ENCODE measurements at places on chromosomes 2 and 18.
A peak's percentile ranks its signal among the peaks of the same experiment; 100 is the strongest.

GRCh38 chr2:85254540-85255300, 73.1 kb downstream of the TGOLN2 start:
- no peak for DNase-seq

GRCh38 chr2:186345745-186346144, 140.3 kb upstream of the ZC3H15 start:
- DNase-seq: peak; percentile 54

DNA sequence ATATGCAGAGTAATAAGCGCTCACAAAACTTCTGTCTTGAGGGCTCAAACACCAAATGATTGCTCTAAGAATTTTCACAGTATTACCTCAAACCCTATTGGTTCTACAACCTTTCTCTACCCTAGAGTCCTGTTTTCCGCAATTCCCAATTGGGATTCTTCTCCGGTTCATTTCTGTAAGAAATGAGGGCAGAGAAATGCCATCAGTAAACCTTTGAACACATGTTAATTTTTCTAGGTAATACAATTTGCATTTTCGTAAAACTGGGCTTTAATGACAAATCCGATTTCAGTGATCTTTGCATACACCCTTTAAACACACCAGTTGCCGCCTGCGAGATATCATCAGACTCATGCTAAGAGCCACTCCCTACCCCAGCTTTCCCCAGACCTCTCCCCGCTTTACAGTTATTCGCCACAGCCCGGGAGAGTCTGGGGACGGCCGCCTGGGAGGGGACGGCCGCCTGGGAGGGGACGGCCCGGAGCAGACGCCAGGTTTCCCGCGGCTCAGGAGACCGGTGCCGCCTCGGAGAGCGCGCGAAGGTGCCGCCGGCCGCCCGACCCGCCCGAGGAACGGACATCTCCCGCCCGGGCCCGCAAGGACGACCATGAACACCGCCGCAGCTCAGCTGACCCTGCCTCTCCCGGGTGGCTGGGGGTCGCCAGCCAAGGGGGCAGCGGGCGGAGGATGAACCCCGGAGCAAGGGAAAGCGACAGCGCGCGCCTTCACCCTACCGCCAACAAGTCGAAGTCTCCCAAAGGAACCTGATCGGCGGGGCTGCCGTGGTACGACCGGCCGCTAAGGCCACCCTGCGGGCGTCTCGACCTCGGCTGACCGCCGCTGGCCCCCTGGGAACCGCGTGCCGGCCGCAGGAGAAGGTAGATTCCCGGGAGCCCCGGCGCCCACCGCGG, 463 bp downstream of the SMC6 start:
- DNase-seq: peak; percentile 71

GRCh38 chr18:79934311-79935097, 16.9 kb downstream of the SLC66A2 start:
- DNase-seq: no peak

GRCh38 chr2:15306706-15307105, 254.4 kb downstream of the NBAS start:
- DNase-seq: no peak

DNA sequence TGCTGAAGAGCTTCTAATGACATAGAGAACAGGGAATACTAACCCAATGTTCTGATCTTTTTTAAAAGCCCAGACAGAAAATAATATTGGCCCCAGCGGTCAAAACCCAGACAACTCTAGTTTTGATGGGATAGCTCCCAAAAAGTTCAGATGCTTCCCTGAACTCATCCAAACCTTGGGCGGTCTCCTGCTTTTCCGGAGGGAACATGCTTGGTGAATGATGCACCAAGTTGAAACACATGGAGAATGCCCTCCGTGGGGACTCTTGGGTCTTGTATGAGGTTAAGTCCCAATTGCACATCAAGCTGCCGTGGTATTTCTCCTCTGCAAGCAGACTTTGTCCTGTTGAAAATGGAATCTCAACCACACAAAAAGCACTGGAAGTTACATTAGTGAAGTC, 120.7 kb upstream of the CTAGE1 start:
- DNase-seq: no peak

Data from RPMI8226 (cell line).